Pancreas (tissue), 10 donors: ENCODE measurements at places on chromosomes 3 and 15. TPM values are rescaled to one million over a fixed set of nuclear protein-coding genes. Genes with fewer than 3 reads are reported as not detected.

ZMYND10 gene
- 0.97 TPM for total RNA-seq

GRCh38 chr3:178100908-178101307 lies 435.3 kb upstream of the KCNMB2 start:
- no peak for DNase-seq

GRCh38 chr3:48756640-48757039 lies 39.6 kb upstream of the IP6K2 start:
- peak; percentile 0 for DNase-seq

GRCh38 chr15:64461721-64462162 lies 1.4 kb downstream of the ZNF609 start:
- no peak for DNase-seq

RBPMS2 gene
- total RNA-seq, result 1.1 TPM

GRCh38 chr15:55736756-55737155 lies 6.2 kb downstream of the PRTG start:
- no peak for DNase-seq

- no peak for DNase-seq
Observed at GRCh38 chr3:195065142-195065863, 205.7 kb downstream of the XXYLT1 start.

DNA sequence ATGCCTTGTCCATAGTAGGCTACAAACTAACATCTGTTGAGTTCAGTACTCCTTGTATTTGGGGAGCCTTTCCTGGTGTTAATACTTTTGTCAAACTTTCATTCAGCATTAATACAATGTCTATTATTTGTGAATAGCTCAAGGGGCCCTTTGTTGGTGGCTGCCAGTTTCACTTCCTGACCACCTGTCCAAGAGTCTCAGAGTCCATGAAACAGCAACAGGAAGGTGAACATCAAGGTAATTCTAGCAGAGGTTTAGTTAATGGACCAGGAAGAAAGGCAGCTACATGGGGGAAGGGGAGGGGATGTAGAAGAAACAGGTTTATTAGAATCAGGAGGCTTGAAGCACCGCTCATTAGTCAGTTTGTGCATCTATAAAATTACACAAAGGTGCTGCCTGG lies 386.9 kb downstream of the PDCD6IP start:
- DNase-seq, result no peak

FMN1 gene
- 2.6 TPM for total RNA-seq

ATP8B4 gene
- total RNA-seq, result 0.56 TPM

- DNase-seq, result no peak
Observed at GRCh38 chr15:73389539-73389938, 20.8 kb upstream of the HCN4 start.

MESP2 gene
- 0.16 TPM for total RNA-seq

DNA sequence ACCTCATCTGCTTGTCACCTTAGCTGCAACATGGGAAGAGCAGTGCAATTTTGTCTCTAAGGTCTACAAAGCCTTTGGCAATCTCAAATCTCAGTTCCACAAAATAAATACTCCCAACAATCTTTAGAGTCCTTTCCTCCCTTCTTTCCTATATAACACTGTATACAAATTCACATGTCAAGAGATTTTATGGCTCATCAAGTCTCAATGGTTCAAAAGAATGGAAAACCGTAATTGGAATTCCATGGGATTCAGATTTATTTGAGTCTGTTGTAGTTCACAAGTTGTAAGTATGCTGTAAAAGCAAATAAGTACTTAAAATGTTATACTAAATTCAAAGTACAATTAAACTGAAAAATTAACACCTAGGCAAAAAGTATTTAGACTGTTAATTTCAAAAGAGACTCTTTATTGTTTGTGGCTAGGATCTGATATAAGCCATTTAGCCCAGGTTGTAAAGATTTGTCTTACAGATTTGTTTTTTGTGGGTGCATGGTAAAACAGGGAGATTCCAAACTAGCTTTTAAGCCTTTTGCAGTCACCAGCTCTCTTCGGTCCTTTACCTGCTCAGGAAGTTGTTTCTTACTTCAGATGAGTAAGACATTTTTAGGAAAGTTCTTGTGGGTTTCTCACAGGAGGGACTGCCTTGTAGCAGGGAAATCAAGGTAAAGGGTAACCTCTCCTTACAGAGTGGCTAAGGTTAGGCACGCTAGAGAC lies 50.1 kb downstream of the CMSS1 start:
- no peak for DNase-seq

- DNase-seq, result no peak
Observed at GRCh38 chr3:181999314-181999713, 287.6 kb downstream of the SOX2 start.
